ENCODE measurements at places on chromosomes 2 and 18.

GRCh38 chr2:151649966-151650365, 84.3 kb downstream of the NEB start:
- no peak for DNase-seq

DNA sequence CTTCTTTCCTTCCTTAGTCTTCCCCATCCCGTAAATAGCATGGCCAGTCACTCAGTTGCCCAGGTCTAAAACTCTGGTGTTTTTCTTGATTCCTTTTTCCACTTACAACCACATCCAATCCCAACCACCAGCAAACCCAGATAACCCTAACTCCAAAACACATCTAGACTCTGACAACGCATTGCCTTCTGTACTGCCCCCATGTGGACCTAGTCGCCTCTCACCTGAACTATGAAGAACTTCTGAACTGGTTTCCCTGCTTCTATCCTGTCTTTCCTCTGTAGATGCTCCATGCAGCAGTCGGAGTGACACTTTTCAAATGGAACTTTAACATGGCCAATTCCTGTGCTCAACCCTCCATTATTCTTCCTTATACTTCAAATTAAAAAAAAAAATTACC, 26.5 kb downstream of the ST6GAL2 start:
- DNase-seq: no peak

DNA sequence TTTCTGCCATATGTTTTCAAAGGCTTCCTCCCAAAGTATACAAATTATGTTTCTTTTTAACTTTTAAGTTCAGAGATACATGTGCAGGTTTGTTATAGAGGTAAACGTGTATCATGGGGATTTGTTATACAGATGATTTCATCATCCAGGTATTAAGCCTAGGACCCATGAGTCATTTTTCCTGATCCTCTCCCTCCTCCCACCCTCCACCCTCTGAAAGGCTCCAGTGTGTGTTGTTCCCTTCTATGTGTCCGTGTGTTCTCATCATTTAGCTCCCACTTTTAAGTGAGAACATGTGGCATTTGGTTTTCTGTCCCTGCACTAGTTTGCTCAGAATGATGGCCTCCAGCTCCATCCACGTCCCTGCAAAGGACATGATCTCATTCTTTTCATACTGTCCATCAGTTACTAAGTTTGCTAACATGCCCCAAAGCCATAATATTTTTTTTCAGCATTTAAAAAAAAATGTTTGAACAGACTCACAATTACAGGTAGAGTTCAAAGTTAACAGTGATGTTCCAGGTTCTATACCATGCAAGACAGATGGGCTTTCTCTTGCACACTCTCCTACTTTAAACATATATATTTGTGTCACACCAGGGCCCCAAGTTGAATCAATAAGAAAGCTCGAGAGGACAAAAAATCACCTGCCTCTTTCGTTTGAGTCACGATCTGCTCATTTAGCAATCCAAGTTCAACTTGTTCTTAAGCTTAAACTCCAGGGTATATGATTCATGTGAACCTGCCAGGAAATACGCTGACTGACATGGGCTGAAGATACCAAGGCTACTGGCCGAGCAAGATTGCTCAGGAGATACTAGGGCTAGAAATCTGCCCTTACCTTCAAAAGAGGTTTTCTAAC, 77.6 kb downstream of the AP1S3 start:
- DNase-seq: no peak

DNA sequence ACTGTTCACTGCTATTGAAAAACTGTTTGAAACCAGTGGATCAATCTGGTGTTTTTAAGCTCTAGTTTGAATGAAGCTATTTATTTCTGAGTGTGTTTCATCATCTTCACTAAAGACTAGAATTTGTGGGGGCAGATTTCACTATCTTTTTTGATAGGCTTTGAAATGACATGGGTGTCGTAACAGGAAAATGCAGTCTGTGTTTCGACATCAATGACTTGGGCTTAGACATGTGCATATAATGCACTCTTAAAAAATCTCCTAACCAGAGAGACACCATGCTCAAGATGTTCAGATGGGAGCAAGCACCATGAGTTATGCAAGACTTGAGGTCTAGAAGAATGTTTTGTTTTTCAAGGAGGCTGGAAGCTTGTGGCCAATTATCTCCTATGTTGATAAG, 221.6 kb downstream of the GPD2 start:
- no peak for DNase-seq

GRCh38 chr2:43937269-43937820, 58.4 kb downstream of the LRPPRC start:
- DNase-seq: no peak

DNA sequence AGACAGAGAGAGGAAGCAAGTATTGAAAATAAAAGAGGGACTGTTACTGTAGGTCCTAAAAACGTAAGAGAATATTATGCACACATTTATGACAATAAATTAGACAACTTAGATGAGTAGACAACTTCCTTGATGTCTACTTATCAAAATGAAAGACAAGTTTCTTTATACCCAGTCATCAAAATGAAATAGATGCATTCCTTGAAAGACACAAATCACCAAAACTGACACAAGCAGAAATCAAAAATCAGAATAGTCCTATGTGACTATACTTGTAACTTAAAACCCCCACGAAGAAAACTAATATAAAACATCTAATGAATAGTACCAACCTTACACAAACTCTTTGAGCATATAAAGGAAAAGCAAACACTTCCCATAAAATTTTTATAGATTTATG, 14.5 kb downstream of the RTN4 start:
- no peak for DNase-seq

GRCh38 chr18:44830581-44830980, 149.9 kb downstream of the SETBP1 start:
- DNase-seq: no peak

- DNase-seq: no peak
Observed at GRCh38 chr2:202679980-202680379, 45.2 kb downstream of the FAM117B start.

GRCh38 chr2:88606371-88607030, 20.8 kb downstream of the EIF2AK3 start:
- no peak for DNase-seq

- no peak for DNase-seq
Observed at GRCh38 chr2:39781697-39782096, 2.6 kb upstream of the THUMPD2 start.

GRCh38 chr2:72669121-72669520, 156.7 kb downstream of the EXOC6B start:
- DNase-seq: no peak

GRCh38 chr2:45874344-45874743, 222.9 kb downstream of the PRKCE start:
- no peak for DNase-seq

- DNase-seq: peak; percentile 92
Observed at GRCh38 chr18:36572135-36572856, 256.5 kb downstream of the TPGS2 start.

DNA sequence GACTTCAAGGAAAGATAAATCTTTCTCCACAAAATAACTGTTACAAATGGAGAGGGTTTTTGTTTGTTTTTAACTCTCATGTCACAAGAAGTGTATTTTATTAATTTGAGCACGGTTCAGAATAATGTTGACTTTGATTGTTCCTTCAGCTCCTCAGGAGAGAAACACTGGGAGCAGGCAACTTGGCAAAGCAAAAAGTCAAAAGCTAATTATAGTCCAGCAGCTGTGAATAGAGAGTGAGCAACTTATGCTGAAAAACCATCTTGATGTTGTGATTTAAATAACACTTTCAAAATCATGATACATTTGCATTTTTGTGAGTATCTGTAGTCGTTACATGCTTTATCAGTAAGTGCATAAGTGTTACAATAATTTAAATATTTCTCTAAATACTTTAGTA, 37.5 kb upstream of the TTN start:
- no peak for DNase-seq

DNA sequence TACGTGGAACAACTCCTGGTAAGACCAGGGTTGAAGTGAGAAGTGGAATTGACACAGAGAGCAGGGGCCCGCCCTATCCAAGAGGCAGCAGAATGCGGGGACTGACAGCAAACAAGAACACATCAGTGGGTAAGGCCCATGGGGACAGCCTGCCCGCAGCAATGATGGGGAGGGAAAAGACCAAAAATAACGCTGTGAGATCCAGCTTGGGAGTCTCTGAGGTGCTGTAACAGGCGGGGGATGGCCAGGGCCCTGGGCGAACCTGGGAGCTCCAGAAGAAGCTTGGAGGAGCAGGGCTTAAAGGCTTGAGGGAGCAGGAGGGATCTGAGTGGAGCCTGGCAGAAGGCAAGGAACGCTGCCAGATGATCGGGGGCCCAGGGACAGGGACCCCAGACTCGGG, 173.4 kb downstream of the TMEM200C start:
- DNase-seq: no peak

DNA sequence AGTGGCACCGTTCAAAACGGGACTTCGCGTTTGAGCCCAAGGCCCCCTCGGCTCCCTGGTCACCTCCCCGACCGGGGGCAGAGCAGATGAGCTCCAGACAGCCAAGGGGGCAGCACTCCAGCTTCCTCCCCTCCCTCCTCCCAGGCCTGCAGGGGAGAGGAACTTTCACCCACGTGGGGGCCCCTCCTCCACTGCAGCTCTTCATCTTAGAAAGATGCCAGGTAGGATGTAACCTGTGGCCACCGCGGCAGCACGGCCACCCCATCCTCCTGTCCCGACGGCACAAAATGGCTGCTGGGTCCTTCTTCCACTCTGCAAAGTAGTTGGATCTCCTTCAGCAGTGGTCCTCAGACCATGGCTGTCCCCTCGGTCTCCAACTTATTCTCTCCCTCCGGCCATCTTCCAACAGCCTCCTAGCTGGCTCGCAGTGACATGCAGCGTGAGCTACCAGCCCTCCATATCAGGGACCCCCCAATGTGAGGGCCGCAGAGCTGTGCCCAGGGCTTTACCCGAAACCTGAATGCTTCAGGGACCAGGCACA, 94.5 kb upstream of the ID2 start:
- no peak for DNase-seq

Measured in esophagus muscularis mucosa (tissue), 4 donors.